Kidney tubule cell (primary cell): ENCODE measurements at places on chromosomes 1 and 21.

GRCh38 chr21:42374457-42374856, 8.1 kb upstream of the TFF1 start:
- no peak for DNase-seq

- DNase-seq = no peak
These were observed 266.0 kb downstream of the GPR52 start for GRCh38 chr1:174713796-174714195.

GRCh38 chr1:227946624-227947385, 927 bp downstream of the WNT9A start:
- peak; percentile 86 for DNase-seq

DNA sequence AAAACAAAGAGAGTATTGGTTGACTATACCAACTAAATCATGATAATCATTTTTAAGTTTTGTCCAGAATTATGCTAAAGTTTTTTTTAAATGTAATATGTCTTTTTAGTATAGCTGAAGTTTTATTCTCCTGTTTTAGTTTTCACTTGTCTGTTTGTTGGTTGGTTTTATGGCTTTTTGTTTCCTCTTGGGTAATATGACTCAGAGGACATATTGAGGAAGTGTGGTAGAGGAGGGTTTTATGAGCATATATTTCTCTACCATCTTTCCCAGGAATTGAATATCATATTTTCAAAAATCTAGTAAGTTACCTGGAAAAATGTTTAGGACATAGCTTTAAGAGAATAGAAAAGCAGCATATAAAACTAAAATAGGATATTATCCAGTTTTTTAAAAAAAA, 68.6 kb upstream of the MCOLN3 start:
- peak; percentile 21 for DNase-seq

GRCh38 chr1:42442662-42443061, 13.2 kb downstream of the ZMYND12 start:
- DNase-seq = no peak

GRCh38 chr1:54312796-54313316, 93.3 kb downstream of the SSBP3 start:
- peak; percentile 68 for DNase-seq

GRCh38 chr1:218829097-218829496, 344.6 kb upstream of the LYPLAL1 start:
- peak; percentile 19 for DNase-seq

- peak; percentile 79 for DNase-seq
These were observed 2.1 kb downstream of the SIPA1L2 start for GRCh38 chr1:232627645-232628334.

DNA sequence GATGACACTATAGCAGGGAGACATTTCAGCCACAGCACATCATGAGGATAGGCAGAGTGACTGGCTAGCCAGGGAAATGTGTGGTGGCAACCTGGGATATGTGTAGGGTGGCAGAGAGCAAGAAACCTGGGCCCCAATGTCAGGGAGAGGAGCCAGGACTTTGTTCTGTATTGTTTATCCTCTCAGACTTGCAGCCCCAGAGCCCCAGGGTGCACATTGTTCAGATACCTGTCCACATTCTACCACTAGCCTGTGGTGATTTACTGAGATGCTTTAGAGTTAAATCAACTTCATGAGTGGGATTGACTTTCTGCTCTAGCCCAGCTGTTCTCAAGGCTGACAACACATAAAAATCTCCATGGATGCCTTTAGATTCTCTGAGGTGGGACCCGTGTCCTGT, 61.5 kb downstream of the MAB21L3 start:
- no peak for DNase-seq

DNA sequence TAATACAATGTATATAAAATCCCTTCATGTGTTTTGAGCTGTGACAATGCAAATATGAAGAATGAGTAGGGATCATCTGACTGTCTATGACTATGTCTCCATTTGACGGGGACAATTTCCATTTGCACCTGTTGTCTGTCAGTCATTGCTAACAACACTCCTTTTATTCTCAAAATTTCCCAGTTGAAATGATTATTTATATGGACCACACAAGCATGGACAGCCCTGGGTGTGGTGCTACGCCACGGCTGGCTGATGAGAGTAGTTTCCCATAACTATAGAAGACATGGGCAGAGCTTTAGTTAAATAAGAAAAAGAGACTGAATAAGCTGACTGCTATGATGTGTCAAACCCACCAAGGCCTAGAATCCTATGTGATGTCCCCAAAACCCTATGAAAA, 135.8 kb downstream of the MAP3K21 start:
- no peak for DNase-seq

DNA sequence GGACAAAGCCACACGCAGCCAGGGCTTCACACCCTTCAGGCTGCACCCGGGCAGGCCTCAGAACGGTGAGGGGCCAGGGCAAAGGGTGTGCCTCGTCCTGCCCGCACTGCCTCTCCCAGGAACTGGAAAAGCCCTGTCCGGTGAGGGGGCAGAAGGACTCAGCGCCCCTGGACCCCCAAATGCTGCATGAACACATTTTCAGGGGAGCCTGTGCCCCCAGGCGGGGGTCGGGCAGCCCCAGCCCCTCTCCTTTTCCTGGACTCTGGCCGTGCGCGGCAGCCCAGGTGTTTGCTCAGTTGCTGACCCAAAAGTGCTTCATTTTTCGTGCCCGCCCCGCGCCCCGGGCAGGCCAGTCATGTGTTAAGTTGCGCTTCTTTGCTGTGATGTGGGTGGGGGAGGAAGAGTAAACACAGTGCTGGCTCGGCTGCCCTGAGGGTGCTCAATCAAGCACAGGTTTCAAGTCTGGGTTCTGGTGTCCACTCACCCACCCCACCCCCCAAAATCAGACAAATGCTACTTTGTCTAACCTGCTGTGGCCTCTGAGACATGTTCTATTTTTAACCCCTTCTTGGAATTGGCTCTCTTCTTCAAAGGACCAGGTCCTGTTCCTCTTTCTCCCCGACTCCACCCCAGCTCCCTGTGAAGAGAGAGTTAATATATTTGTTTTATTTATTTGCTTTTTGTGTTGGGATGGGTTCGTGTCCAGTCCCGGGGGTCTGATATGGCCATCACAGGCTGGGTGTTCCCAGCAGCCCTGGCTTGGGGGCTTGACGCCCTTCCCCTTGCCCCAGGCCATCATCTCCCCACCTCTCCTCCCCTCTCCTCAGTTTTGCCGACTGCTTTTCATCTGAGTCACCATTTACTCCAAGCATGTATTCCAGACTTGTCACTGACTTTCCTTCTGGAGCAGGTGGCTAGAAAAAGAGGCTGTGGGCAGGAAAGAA, 8.1 kb downstream of the PSRC1 start:
- peak; percentile 91 for DNase-seq

DNA sequence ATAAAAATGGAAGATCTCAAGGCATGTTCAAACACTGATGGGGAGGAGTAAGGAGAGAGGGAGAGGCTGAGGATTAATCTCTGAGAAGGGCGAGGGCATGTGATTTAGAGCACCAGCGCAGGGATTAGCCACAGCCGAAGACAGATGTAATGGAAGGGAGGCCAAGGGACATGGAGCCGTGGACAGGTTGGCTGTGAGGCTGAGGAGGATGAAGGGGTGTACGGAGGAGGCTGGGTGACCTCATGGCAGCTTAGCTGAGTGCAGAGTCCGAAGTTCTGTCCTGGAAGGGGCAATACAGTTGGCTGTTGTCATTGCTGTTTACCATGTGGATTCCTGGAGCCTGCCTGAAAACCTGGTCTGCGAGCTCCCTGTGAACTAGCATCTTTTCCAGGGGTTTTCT, 342.8 kb downstream of the RPS6KC1 start:
- no peak for DNase-seq

DNA sequence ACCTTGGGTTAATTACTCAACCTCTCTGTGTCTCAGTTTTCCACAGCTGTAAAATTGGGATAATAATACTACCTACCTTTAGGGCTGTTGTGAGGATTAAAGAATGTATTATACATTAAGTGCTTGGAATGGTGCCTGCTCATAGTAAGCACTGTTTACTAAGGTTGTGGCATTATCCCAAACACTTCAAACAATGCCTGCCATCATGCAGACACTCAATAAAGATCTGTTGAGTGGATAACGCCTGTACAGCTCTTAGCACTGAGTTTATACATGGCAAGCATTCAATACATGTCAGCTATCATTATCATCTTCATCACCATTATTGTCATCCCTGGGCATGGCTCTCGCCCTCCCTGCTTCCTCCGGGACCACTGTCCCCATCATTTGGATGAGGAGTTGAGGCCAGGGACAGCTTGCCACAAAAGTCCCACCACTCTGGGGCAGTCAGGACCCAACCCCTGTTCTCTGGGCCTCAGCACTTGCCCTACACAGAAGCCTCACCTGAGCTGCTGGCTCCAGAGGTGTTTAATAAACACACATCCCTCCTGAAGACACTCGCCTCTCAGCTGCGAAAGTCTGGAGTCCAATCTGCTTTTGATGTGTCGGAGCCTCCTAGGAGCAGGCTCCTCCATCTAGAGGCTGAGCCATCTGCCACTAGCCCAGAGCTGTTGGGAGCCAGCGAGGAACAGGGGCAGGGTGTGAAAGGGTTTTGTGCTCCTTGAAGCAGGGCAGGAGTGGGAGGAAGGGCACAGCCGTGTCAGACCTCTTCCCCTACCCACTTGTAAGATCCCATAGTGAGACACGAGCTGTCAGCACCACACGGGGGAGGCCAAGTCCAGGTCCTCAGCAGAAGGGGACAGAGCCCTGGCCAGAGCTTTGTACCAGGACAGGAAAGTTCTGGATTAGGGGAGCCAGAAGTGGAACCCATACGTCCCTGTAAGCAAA, 80.9 kb upstream of the ZC3H12A start:
- DNase-seq = no peak
